ENCODE measurements at places on chromosomes 5 and 9. TPM values are rescaled to one million over a fixed set of nuclear protein-coding genes. Genes with fewer than 3 reads are reported as not detected.

DNA sequence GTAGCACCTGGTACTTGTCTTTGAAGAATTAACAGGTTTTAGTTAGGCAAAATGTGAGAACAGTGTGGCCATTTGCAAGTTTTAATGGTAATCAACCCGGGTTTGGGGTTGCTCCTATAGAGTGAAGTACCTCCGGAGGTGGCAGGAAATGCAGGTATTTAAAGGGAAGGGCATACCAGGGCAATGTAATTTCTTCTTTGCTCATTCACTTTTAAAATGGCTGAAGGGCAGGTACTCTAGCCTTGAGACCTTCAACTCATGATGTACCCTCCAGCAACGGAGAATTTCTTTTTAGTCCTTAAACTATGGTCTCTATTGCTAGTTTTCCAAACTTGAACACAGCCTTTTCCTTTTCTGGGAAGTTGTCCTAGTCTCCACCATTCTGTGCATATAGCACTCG, 1.3 kb upstream of the HSPA4 start:
- no peak for DNase-seq

DNA sequence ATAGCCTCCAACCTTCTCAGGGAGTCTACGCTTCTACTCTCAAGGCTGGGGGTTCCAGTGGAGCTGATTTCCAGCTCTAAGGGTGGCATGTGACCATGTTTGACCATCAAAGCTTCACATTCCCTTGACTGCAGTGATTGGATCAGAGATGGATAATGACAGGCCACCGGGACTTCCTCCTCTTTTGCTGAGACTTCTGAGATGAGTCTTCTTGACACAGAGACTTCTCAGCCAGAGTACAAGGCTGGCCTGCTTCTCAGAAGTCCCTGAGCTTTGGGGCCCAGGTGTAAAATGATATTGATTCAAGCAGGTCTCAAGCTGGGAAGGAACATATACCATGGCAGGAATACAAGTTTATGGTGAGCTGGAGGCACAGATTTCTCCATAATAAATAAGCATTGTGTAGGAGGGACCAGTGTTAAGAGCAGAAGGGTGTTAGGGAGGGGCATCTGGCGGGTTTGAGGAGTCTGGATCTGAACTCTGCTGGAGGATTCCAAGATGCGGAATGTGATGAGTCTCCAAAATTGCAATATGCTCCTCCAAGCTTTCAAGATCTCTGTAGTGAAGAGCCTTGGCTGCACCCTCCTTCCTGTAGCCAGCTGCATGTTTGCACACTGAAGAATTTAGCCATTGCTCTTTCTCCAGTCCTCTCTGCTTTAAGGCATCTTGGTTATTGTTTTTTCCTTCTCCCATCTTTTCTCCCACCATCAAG, 41.7 kb upstream of the HSD17B4 start:
- DNase-seq, result no peak

- DNase-seq, result no peak
Measured at GRCh38 chr5:155451106-155451505, 437.6 kb downstream of the KIF4B start.

DNA sequence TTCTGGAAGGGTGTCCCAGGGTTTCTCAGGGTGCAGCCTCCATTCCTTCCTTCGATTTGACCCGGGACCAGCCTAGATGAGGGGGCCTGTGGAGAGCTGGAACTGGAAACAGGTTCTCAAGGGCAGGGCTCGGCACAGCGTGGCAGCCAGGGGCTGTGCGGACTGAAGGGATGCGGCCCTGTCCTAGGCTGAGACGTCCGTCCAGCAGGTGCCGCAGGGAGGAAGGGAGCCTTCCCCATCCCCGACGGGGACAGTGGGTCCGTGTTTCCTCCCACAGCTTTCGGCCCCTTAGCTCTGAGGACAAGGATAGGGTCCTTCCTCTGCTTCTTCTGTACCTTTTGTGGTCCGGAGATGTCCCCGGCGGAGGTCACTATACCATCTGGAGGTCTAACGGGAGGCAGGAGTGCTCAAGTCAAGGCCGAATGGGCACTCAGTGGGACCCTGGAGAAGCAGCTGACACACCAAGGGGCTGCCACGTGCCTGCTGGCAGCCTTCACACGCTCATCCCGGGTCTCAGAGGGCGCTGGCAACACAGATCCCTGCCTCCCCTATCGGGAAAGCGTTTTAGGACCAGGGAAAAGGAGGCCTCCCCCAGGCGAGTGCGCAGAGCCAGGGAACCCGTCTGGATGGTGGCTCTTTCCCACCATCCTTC, 49.9 kb downstream of the USP20 start:
- no peak for DNase-seq

DNA sequence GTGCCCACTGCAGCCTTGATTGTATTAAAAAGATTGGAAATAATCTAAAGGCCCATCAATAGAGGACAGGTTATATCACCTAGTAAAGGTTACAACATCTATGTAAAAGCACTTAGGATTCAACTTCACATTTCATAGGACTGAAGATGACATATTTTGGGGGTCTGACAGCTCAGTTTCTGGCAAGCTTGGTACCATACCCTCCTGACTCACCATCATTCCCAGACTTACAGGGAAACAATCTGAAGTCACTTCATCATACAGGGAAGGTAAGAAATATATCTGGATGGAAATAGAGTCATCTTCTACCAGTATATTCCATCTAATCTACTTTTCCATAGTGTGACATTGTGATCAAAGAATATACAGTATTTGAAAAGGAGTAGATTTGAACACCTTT, 28.8 kb upstream of the DAB2 start:
- DNase-seq, result no peak

DNA sequence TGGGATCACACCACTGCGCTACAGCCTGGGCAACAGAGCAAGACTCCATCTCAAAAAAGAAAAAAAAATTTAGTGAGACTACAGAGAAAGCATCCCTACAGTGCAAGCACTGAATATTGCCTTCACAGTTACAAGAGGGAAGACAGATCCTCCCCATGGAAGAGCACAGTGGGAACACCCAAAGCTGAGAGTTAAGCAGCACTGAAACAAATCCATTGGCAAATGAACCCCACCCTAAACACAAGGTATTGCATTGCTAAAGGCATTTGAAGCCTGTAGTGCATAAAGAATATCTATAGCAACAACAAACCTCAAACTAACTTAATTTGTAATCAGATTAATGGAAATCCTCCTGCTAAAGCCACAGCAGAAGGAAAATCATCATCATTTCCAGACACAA, 27.1 kb downstream of the HTR1A start:
- no peak for DNase-seq

DNA sequence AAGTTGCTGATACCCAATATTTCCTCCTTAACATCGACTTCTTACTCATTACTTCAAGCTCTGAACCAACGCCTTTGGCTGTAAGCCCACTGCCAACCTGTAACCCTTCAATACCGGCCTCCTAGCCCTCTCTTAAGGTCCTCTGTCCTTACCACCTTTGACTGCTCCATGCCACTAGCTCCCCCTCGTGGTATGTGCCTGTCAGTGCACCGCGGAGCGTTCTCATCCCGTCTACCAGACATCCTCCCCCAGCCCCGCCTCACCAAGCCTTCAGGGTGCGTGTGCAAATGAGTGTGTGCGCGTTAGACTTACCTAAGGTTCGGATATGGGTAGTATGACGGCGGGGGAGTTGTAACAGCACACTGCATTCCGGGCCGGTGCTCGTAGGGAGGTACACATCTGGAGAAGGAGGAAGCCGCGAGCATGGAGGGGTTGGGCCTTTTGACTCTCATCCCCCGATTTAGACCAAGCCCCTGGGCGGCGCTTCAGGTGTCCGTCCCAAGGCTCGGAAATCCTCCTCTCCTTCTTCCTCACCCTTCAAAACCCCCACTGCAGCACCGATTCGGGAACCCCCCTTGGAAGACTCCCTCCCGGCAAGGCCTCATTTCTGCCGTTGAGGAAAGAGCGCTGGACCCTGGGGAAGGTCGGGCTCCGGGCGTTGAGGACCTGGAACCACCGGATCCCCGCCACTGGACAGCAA, 2.8 kb upstream of the MYORG start:
- DNase-seq, result peak; percentile 73

DNA sequence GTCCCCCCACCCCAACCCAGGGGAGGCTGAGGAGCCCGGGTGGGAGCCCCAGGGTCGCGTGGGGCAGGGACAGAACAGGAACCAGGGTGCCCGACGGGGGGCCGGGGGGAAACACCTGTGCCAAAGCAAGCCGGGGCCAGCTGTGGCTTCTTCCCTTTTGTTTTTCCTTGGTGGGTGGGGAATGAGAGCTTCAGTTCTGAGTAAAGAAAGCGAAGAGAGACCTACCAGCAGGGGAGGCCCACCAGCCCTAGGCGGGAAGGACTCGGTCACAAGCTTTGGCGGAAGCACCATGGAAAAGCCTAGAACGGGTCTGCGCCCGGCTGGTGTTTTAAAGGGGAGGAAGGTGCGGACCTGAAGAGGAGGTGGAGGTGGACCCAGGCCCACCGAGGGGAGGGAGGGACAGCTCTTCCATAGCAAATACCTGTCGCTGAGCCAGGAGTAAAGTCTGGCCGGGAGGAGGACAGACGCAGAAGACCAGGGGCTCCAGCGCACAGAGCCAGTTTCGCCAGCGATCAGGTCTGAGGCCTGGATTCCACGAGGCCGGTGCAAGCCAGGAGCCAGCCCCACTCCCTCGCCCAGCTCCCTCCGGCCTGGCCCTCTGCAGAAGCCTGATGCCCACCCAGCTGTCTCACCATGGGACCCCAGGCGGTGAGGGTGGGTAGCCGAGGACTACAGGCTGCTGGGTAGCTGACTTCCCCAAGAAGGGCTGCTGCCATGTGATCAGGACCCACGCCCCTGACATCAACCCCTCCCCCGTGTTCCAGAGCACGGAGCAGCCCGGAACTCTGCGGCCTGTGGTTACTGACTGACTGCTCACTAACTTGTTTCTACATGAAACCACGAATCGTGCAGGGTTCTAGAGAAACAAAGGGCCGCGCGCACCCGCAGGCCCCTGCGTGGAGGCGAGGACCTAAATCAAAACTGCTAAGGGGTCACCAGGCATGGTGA, 849 bp upstream of the MGAT1 start:
- DNase-seq, result no peak

GRCh38 chr9:116365056-116365471, 211.5 kb downstream of the PAPPA start:
- peak; percentile 79 for DNase-seq

GRCh38 chr5:79413112-79413511, 100.8 kb downstream of the HOMER1 start:
- DNase-seq, result no peak

GRCh38 chr9:22625540-22625939, 178.9 kb downstream of the DMRTA1 start:
- no peak for DNase-seq

GRCh38 chr9:114604989-114605388, 6.1 kb upstream of the TMEM268 start:
- DNase-seq, result no peak

GRCh38 chr9:75953218-75953617, 62.7 kb downstream of the PCSK5 start:
- DNase-seq, result no peak

GRCh38 chr9:11973011-11973410, 720.2 kb upstream of the TYRP1 start:
- no peak for DNase-seq

DNA sequence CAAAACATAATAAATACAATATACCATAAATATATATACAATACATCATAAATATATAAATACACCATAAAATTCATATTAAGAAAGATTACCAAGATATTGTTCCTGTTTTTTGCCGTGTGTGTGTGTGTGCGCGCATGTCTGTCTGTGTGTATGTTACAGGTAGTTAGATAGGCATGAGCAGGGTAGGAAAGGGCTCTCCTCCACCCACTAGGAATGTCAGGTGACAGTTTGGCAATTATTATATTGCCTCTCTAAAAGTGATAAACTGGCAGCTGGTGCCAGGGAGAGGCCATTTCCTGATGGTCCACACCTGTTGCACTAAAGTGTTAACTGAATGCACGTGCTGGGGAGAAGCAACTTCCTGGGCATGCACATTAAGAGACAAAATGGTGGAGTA, 232.8 kb downstream of the ADAMTS6 start:
- no peak for DNase-seq

- peak; percentile 51 for DNase-seq
Measured at GRCh38 chr9:88660611-88661010, 125.6 kb downstream of the NXNL2 start.

- DNase-seq, result no peak
Measured at GRCh38 chr5:14057289-14057688, 85.9 kb upstream of the TRIO start.

- no peak for DNase-seq
Measured at GRCh38 chr9:91039125-91039834, 237.7 kb downstream of the SYK start.

DNA sequence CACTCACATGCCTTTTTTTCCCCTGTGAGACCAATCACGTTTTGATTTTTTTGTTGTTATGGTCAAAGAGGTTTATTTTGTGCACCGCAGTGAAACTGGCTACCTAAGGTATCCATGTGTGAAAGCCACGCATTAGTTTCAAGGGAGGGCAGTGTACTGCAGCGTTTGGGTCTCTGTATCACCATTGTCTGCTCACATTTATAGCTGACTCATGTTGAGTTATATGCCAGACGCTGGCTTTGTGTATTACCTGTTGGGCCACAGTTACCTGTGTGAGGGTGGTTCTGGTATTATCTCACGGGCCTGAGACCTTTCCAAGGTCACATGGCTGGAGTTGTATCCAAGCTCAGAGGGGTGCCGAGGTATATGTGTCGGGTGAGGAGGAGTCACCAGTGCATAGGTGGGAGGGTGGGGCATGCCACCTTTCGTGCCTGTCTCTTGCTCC, 75.8 kb downstream of the ARHGAP26 start:
- no peak for DNase-seq

- no peak for DNase-seq
Measured at GRCh38 chr5:112697322-112697721, 40.4 kb upstream of the APC start.

DNA sequence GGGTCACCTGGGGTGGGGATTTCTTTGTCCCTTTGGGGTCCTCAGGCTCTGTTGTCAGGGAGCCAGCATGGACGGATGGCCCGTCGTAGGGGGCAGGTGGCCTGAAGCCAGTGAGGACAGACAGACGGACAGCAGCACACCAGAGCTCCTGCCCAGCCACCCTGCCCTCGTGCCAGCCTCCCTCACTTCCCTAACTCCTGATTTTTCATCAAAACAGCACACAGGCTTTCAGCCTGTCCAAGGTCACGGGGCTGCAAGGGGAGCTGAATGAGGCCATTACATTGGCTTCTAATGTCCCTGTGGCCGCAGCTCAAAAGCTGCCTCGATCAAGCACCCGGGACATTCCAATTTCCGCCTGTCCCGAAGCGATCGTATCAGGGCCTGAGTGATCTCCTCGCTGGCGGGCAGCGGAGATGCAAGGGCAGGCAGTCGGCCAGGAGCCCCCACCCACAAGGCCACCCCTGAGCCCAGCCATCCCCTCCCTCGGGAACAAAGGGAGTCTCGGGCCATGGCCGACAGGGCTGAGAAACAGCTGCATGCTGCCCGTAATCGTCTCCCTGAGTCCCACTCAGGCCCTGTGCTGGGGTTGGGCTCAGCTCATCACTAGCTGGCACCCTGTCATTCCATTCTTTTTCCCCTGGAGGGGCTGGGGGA, 50.5 kb upstream of the RNU6ATAC start:
- no peak for DNase-seq

INSL4 gene
- not detected for total RNA-seq

SLC6A18 gene
- total RNA-seq, result not detected

GPR150 gene
- total RNA-seq, result not detected

FOXD4L3 gene
- total RNA-seq, result not detected

LCN10 gene
- not detected for total RNA-seq

CDKN2A gene
- total RNA-seq, result 0.68 TPM

CNTNAP3 gene
- total RNA-seq, result 12.8 TPM

TMEM215 gene
- not detected for total RNA-seq

TRIM23 gene
- 10.8 TPM for total RNA-seq

HOMER1 gene
- total RNA-seq, result 12.8 TPM

APBA1 gene
- 0.41 TPM for total RNA-seq
